ENCODE measurements at places on chromosomes 6 and 20. TPM values are rescaled to one million over a fixed set of nuclear protein-coding genes. Genes with fewer than 3 reads are reported as not detected.

The NOX3 gene
- total RNA-seq = not detected

GRCh38 chr6:41464481-41464880, 81.7 kb upstream of the FOXP4 start:
- no peak for DNase-seq
- no peak overlapping the region for H3K27ac ChIP-seq

GRCh38 chr6:153767127-153767526, 271.9 kb upstream of the OPRM1 start:
- no peak for DNase-seq
- no peaks in the 10 kb centered on the region for H3K27me3 ChIP-seq
- no peaks in the 10 kb centered on the region for H3K4me1 ChIP-seq
- H3K27ac ChIP-seq = no peak overlapping the region
- H3K36me3 ChIP-seq = no peaks in the 10 kb centered on the region

DNA sequence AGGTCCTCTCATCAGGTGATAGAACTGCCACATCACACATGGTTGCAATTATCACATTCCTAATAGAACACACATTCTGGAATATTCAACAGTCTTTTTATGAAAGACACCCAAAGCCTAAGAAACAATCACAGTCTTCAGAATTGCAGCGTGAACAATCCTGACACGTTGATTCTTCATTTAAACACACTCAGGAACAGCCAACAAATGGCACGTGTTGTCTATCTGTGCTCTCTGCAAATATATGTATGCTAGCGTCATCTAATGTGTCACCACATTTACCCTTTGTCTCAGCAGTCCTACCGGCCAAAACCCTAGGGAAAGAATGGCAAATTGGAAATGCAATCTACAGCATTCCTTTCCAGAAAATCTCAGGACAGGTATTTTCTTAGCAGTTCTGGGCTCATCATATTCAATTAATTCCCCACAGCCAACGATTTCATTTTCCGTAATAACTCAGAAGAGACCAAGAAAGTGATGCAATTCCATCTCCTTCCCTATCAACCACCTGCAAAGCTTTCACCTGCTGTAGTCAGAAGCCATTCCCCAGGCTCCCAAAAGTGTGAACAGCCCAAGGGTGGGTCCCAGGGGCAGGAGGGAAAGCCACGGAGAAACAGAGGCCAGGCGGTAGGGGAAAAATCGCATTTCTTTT, 280.3 kb upstream of the JARID2 start:
- H3K4me3 ChIP-seq = no peak overlapping the region
- no peak overlapping the region for H3K27ac ChIP-seq
- DNase-seq = no peak
- H3K4me1 ChIP-seq = no peaks in the 10 kb centered on the region

DNA sequence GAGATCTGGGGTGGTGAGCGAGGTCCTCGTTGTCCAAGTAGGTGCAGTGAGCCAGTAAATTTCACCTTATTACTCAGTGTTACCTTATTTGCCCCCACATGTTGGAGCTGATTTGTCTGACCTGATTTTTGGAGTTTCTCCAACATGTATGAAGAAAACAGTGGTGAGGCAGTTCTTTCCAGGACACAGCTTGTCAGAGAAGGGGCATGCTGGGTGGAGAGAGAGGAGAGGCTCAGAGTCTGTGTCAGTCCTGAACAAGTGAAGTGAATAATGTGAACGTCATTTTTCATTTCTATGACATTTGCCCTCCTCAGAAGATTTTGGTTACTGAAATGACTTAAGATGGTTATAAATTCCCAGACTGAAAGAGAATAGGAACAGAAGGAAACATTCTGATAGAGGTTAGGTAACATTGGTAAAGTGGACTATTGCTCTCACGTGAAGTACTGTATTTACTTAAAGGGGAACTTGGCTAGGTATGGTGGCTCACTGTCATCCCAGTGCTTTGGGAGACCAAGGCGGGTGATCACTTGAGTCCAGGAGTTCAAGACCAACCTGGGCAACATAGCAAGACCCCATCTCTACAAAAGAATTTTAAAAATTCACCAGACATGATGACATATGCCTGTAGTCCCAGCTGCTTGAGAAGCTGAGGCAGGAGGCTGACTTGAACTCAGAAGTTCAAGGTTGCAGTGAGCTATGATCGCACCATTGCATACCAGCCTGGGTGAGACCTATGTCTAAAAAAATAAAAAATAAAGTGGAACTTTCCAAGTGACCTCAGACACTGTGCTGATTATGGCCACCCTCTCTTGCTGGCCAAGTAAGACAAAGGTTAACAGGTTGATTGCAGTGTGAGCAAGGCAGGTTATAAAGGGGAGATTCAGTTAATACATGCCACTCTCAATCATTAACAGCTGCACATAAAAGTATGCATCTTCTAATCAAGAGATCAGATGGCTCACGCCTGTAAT, 184.3 kb downstream of the EDN1 start:
- H3K36me3 ChIP-seq = no peaks in the 10 kb centered on the region
- no peak overlapping the region for H3K27ac ChIP-seq
- H3K27me3 ChIP-seq = no peaks in the 10 kb centered on the region
- no peak for DNase-seq

GRCh38 chr6:139251045-139251690, 40.6 kb downstream of the TXLNB start:
- no peaks in the 10 kb centered on the region for H3K27me3 ChIP-seq
- peak overlapping the region; percentile 77 for H3K27ac ChIP-seq
- H3K36me3 ChIP-seq = no peaks in the 10 kb centered on the region
- no peak overlapping the region for H3K4me3 ChIP-seq
- no peak for DNase-seq

DNA sequence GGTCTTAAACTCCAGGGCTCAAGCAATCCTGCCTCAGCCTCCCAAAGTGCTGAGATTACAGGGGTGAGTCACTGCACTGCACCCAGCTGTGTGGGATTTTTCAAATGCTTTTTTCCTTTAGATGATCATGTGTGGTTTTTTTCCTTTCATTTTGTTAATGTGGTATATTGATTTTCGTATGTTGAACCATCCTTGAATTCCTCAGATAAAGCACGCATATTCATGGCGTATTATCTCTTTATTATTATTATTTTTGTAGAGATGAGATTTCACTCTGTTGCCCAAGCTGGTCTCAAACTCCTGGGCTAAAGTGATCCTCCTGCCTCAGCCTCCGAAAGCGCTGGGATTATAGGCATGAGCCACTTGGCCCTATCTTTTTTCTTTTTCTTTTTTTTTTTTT, 7.0 kb downstream of the ZGPAT start:
- H3K4me1 ChIP-seq = no peaks in the 10 kb centered on the region
- H3K27ac ChIP-seq = no peak overlapping the region
- no peak for DNase-seq
- peaks cover 2% of the 10 kb centered on the region for H3K36me3 ChIP-seq

GRCh38 chr6:31949926-31950548, 4.1 kb downstream of the CFB start:
- H3K27ac ChIP-seq = no peak overlapping the region
- no peak overlapping the region for H3K4me3 ChIP-seq
- peaks cover 2% of the 10 kb centered on the region for H3K36me3 ChIP-seq
- H3K27me3 ChIP-seq = no peaks in the 10 kb centered on the region

The ABCC10 gene
- total RNA-seq = 27.0 TPM

GRCh38 chr20:31764641-31765305, 25.7 kb downstream of the TPX2 start:
- H3K27ac ChIP-seq = no peak overlapping the region
- DNase-seq = no peak
- H3K27me3 ChIP-seq = no peaks in the 10 kb centered on the region
- no peak overlapping the region for H3K4me3 ChIP-seq

GRCh38 chr6:90127595-90127994, 169.0 kb downstream of the BACH2 start:
- no peak for DNase-seq
- H3K27me3 ChIP-seq = no peaks in the 10 kb centered on the region
- H3K36me3 ChIP-seq = no peaks in the 10 kb centered on the region
- no peaks in the 10 kb centered on the region for H3K4me1 ChIP-seq
- H3K27ac ChIP-seq = no peak overlapping the region

GRCh38 chr6:89509777-89510281, 76.9 kb downstream of the ANKRD6 start:
- H3K36me3 ChIP-seq = no peaks in the 10 kb centered on the region
- no peak for DNase-seq
- peaks cover 7% of the 10 kb centered on the region for H3K4me1 ChIP-seq
- H3K27me3 ChIP-seq = no peaks in the 10 kb centered on the region
- H3K4me3 ChIP-seq = no peak overlapping the region

The CRISP3 gene
- total RNA-seq = 541 TPM

- H3K27ac ChIP-seq = no peak overlapping the region
- no peak overlapping the region for H3K4me3 ChIP-seq
- no peaks in the 10 kb centered on the region for H3K27me3 ChIP-seq
- no peaks in the 10 kb centered on the region for H3K36me3 ChIP-seq
- H3K4me1 ChIP-seq = peaks cover 3% of the 10 kb centered on the region
Observed at GRCh38 chr6:13492357-13492756, 5.0 kb upstream of the GFOD1 start.
